Activated CD4-positive, alpha-beta T cell treated with anti-CD3 and anti-CD28 coated beads, Interleukin-2, amount 50 U/mL, for 48 hours (primary cell): ENCODE measurements at places on chromosomes 12 and 14.

- peak; percentile 65 for DNase-seq
These were observed at the start of gene CHPT1 for GRCh38 chr12:101697197-101697929. TSS of gene CHPT1 (plus strand) at chr12:101697640. CDS start at chr12:101697862, 222 bp downstream.

GRCh38 chr12:83896416-83896815, 1016.2 kb downstream of the SLC6A15 start:
- no peak for DNase-seq

GRCh38 chr12:68794653-68795251, 13.2 kb upstream of the MDM2 start:
- no peak for DNase-seq

GRCh38 chr12:20211541-20211940, 156.8 kb upstream of the PDE3A start:
- no peak for DNase-seq

DNA sequence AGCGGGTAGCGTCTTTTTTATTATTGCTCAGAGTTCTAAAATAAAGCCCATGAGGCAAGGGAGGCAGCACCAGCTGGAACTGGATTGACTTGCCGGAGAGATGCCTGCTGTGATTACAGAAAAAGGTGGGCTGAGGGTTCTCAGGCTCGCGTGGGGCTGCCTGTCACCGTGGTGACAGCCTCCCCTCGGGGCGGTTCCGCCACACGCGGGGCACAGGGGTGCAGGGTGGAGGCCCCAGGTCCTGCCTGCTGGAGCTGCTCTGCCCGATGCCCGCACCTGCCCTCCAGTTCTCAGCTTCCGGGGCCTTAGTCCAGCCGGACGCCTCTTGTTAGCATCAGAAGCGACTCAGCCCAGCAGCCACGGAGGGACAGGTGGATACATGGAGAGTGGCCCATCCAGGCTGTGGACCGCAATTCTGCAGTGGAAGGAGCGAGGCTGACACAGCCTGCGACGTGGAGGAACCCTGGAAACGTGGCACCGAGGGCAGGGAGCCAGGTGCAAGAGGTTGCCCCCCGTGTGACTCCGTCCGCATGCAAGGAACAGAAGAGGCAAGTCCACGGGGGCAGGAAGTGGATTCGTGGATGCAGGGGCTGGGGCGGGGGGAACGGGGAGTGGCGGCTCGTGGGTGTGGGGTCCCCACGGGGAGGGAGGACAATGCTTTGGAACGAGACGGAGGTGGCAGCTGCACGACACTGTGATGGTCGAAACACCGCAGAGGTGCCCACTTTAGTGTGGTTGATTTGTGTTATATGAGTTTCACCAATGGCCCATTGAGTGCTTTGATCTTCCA, 79.5 kb downstream of the GALNT9 start:
- no peak for DNase-seq

DNA sequence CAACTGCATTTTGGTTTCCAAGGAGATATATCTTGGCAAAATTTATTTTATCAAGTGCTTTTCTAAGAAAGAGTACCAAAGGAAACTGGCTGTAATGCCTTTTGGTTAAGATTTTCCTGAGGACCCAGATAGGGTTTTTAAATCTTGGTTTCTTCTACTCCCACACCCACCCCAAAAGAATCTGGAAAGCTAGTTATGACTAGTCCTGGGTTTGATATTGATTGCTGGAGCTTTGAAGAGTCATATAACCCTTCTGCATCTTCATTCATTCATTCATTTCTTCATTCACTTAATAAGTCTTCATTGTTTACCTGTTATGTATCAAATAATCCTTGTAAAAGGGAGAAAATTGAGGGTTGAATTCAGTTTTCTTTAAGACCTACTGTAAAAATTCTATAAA, 425.2 kb downstream of the PCNX1 start:
- no peak for DNase-seq

- DNase-seq: no peak
These were observed 183.8 kb downstream of the FOXA1 start for GRCh38 chr14:37411079-37411735.

DNA sequence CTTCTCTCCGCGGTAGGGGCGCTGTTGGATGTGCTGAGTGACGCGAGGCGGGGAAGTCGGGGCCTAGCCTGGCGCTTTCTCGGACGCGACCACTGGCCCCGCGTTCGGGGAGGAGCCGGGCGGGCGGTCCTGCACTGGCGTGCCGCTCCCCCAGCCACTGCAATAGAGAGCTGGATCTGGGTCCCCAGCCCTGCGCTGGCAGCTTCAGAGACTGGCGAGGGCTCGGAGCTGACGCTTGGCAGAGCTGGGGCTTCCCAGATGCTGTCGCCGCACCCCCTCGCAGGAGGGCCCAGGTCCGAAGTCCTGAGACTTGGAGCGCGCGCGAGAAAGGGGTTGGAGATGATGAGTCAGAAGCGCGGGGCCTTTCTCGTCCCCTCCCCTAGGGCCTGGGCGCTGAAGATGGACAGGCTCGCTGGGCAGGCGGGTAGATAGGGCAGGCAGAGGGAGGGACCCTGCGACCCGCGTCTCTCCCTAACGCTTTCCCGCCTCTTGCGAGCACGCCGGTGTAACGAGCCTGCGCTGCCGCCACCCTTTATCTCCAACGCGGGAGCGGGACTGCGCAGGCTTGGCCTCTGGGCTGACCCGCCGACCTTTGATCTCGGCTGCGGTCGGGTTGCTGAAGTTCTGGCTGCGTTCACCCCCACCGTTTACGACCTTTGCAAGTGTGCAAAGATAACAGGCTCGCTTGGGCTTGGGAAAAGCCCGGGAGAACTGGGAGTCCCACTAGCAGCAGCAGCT, 3.0 kb downstream of the TMEM253 start:
- peak; percentile 94 for DNase-seq

- DNase-seq: no peak
These were observed 224.5 kb upstream of the PELI2 start for GRCh38 chr14:55893705-55894104.

GRCh38 chr14:68584786-68585185, 208.1 kb downstream of the ZFP36L1 start:
- no peak for DNase-seq

GRCh38 chr14:93493054-93493453, 62.3 kb downstream of the UNC79 start:
- DNase-seq: no peak

DNA sequence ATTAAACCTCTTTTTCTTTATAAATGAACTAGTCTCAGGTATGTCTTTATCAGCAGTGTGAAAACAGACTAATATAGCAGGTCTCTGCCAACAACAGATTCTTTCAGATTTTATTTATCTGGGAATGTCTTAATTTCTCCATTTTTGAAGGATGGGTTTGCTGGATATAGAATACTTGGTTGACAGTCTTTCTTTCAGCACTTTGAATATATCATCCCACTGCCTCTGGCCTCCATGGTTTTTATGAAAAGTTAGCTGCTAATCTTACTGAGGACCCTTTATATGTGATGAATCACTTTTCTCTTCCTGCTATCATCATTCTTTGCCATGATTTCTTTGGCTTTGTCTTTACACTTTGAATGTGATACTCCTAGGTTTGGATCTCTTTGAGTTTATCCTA, 148.0 kb downstream of the ANO6 start:
- no peak for DNase-seq
